ENCODE measurements at places on chromosomes 2 and 18.

DNA sequence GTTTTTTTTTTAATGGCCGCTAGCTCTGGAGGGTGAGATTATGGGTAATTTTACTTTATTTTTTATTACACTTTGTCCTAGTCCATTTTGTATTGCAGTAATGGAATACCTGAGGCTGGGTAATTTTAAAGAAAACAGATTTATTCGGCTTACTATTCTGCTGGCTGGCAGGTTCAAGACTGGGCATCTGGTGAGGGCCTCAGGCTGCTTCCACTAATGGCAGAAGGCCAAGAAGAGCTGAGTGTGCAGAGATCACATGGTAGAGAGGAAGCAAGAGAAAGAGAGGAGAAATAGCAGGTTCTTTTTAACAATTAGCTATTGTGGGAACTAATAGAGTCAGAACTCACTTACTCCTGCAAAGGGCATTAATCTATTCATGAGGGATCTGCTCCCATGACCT is 52.4 kb upstream of the ARHGAP28 start:
- no peak for DNase-seq

GRCh38 chr2:126646026-126646425 is 9.9 kb upstream of the GYPC start:
- DNase-seq = no peak

GRCh38 chr2:154125891-154126290 is 254.2 kb downstream of the GALNT13 start:
- no peak for DNase-seq

GRCh38 chr2:75100801-75101151 is 98.5 kb downstream of the TACR1 start:
- no peak for DNase-seq

DNA sequence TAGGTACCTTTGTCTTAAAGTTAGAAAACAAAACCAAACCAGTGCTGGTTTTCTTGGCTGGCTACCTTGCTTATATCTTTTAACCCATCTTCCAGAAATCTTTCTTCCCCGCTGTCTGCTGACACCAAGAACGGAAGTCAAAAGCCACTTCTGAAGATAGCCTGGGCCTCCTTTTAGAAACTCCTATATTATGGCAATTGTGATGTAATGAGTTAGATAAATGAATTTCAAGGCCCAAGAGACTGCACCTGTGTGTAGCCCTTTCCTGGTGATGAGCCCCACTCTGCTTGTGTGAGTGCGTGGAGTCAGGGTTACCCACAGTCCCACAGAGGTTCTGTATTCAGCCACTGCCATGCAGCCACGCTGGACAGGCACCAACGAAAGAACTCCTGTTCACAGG is 60.7 kb downstream of the ARMC9 start:
- DNase-seq = no peak

GRCh38 chr2:205696927-205697441 is 14.7 kb downstream of the NRP2 start:
- no peak for DNase-seq

GRCh38 chr2:223852281-223852795 is 15.0 kb upstream of the AP1S3 start:
- DNase-seq = no peak

GRCh38 chr18:22683196-22683676 is 249.9 kb upstream of the RBBP8 start:
- peak; percentile 61 for DNase-seq
